ENCODE measurements at places on chromosomes 5 and 9. TPM values are rescaled to one million over a fixed set of nuclear protein-coding genes. Genes with fewer than 3 reads are reported as not detected.

The PTGES gene
- 96.6 TPM for total RNA-seq

The C9orf153 gene
- not detected for total RNA-seq

The IER5L gene
- 11.9 TPM for total RNA-seq

The TEX48 gene
- total RNA-seq: not detected

The GFI1B gene
- not detected for total RNA-seq
